ENCODE measurements at places on chromosomes 4 and X. TPM values are rescaled to one million over a fixed set of nuclear protein-coding genes. Genes with fewer than 3 reads are reported as not detected.

DNA sequence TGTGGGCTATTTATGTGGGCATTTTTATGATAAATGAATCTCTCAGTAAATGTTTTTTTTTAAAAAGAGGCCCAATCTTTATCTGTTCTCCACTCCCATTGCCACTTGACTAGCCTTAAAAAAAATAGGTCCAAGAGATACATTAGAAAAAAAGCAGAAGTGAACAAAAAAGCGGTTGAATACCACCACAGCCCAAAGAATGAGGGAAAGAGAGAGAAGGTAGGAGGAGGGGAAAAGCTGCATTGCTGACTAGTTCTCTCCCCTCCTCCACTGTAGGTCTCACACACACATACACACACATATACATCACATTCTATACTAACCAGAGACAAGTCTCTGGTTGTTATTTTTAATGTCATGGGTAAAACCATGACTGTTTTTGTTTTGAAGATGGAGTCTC, 95.8 kb upstream of the IL13RA1 start:
- no peak for DNase-seq
- H3K36me3 ChIP-seq = peaks cover 51% of the 10 kb centered on the region
- H3K4me3 ChIP-seq = no peak overlapping the region
- H3K27ac ChIP-seq = no peak overlapping the region
- no peaks in the 10 kb centered on the region for H3K4me1 ChIP-seq
- H3K27me3 ChIP-seq = no peaks in the 10 kb centered on the region

DNA sequence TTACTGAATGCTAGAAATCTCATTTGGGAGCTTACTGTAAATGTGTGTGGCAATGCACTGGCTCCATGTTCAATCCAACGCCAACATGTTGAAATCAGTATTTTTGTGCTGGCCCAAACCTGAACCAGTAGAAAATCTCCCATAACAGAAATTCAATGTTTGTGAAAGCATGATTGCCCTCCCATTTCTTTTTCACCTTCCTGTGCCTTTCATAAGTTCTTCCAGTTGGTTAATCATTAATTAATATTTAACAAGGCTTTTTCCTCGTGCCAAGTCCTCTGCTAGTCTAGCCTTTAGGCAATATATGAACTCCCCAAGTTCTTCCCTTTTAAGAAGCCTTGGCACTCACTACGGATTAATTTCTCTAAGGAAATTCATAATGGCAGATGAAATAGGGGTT, 1.3 kb upstream of the PLS3 start:
- H3K27ac ChIP-seq = no peak overlapping the region
- H3K27me3 ChIP-seq = no peaks in the 10 kb centered on the region
- no peaks in the 10 kb centered on the region for H3K36me3 ChIP-seq

DNA sequence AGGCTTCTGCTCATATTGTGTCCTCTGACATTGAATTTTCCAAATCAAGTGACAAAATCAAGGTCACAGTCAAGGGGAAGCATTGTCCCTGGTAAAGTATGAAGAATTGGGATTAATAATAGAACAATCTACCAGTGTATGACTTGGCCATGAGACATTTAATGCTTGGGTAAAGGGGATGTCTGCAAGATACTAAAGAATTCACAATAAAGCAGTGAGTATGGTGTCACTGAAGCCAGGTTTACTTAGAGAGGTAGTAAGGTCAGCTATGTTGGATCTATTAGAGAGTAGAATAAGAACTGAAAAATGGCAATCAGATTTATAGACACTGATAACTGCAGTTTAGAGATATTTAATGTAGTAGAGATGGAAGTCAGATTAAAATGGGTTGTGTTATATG, 349.2 kb downstream of the BMPR1B start:
- H3K4me1 ChIP-seq = no peaks in the 10 kb centered on the region
- H3K36me3 ChIP-seq = no peaks in the 10 kb centered on the region
- H3K27me3 ChIP-seq = no peaks in the 10 kb centered on the region

GRCh38 chr4:66929748-66930147, 615.6 kb downstream of the CENPC start:
- H3K27me3 ChIP-seq = no peaks in the 10 kb centered on the region
- no peaks in the 10 kb centered on the region for H3K36me3 ChIP-seq
- H3K4me1 ChIP-seq = no peaks in the 10 kb centered on the region
- H3K27ac ChIP-seq = no peak overlapping the region
- DNase-seq = no peak
- H3K4me3 ChIP-seq = no peak overlapping the region

DNA sequence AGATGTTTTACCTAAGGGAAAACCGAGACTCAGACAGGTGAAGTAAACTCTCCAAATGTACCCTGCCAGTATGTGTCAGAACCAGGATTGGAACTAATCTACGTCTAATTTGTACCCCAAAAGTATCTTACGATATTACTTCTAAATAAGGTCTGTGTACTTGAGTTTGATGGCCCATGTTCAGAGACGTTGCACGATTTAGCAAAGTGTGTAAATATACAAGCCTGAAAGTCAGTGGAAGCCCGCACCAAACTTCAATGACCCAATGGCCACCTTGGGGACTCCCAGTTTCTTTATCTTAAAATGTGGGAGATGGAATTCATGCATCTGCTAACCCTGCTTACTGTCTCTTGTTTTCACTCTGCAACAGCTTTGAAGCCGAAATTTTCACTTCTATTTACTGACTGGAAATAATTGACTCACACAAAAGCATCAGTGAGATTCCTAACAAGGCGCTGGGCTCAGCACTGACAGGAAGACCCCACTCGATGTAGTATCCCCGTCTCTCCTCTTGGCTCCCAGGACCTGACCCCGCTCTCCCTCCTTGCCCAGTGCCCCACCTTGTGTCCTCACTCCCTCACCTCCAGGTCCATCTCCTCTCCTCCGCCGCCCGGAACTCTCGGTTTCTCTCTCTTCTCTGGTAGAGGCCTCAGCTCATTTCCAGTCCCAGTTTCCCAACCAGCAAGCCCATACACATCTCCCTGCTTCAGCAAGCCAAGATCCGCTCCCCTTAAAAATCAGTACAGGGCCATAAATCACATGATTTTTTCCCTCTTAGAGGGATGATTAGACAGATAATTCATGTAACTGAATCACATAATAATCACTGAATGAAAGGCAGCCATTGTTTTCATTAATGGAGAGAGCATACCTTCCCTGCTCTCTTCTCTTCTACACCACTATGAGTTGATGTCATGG, 42.8 kb downstream of the ENPP6 start:
- no peak overlapping the region for H3K4me3 ChIP-seq
- H3K27me3 ChIP-seq = peaks cover 3% of the 10 kb centered on the region
- no peak for DNase-seq
- H3K4me1 ChIP-seq = no peaks in the 10 kb centered on the region
- no peaks in the 10 kb centered on the region for H3K36me3 ChIP-seq

DNA sequence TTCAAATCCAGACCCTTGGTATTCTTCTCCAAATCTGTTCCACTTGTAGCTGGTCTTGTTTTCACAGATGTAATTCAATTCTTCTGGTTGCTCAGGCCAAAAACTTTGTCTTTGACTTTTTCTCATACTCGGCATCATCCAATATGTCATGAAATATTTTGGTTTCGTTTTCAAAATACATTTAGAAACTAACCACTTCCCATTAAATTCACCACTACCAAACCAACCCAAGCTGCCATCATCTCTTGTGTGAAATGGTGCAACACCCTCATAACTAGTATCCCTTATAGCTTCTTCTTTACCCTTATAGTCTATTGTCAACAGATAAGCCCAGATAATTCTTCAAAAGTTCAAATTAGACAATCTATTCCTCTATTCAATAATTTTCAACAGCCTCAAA, 192.1 kb downstream of the PRR32 start:
- no peaks in the 10 kb centered on the region for H3K36me3 ChIP-seq
- no peak overlapping the region for H3K27ac ChIP-seq
- no peak overlapping the region for H3K4me3 ChIP-seq

LONRF3 gene
- total RNA-seq = 10.6 TPM

SMIM31 gene
- not detected for total RNA-seq

TMPRSS11A gene
- total RNA-seq = not detected

DNA sequence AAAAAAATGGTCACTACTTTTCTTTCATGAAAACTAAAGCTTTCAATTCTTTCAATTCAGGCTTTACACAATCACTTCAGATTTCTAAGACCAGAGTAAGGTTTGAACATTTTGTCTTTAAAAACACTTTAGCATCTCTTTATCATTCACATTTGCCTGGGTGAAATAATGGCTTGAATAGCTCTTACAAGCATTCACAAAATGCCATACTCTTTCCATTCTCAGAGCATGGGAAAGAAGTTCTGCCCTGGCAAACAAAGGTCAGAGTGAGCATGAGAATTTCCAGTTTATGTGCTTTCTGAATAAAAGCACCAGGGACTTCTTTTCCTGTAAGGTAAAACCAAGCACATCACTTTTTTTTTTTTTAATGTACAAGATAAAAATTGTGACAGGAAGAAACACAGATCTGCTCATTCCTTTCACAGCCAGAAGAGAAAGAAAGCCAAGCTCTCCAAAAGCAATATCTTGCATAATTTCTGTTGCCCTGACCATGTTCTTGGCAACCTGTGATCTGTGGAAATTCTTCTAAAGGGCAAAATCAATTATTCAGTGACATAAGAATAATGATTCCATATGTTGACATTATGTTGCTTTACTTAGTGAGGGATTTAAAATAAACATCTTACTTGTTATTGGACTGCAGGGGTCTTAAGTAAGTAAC, 64.8 kb downstream of the CD40LG start:
- no peak overlapping the region for H3K4me3 ChIP-seq
- no peaks in the 10 kb centered on the region for H3K27me3 ChIP-seq
- no peak overlapping the region for H3K27ac ChIP-seq

DNA sequence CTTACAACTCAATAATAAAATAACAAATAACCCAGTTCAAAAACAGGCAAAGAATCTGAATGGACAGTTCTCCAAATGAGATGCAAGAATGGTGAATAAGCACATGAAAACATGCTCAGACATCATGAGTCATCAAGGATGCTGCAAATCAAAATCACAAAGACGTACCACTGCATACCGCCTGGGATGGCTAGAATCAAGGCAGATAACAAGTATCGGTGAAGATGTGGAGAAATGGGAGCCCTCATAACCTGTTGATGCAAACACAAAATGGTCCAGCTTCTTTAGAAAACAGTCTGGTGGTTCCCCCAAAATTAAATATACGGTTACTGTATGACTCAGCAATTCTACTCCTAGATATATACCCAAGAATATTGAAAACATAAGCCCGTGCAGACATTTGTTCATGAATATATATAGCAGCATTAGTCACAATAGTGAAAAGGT, 32.5 kb downstream of the AKAP4 start:
- H3K36me3 ChIP-seq = no peaks in the 10 kb centered on the region
- no peak for DNase-seq
- no peak overlapping the region for H3K4me3 ChIP-seq
- H3K27me3 ChIP-seq = no peaks in the 10 kb centered on the region

GRCh38 chrX:14496674-14497073, 32.7 kb upstream of the GLRA2 start:
- H3K4me3 ChIP-seq = peak overlapping the region; percentile 43
- peak overlapping the region; percentile 12 for H3K27ac ChIP-seq
- DNase-seq = no peak
- H3K27me3 ChIP-seq = no peaks in the 10 kb centered on the region
- peaks cover 13% of the 10 kb centered on the region for H3K4me1 ChIP-seq
- no peaks in the 10 kb centered on the region for H3K36me3 ChIP-seq

CXXC4 gene
- 0.12 TPM for total RNA-seq

PTPN13 gene
- 7.6 TPM for total RNA-seq

DNA sequence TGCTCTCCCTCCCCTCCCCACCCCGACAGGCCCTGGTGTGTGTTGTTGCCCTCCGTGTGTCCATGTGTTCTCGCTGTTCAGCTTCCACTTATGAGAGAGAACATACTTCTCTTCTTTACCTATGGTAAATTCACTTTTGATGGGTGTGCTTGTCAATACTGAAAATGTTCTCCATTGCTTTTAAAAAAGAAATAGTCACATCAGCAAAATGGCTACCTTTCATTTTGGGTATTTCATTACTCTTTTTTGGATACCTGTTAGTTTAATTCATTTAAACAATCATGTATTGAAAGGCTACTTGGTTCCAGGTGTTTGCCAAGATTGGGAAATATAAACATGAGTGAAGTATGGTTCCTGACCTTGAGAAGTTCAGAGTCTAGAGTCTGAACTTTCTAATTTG, 107.4 kb upstream of the PITX2 start:
- H3K27me3 ChIP-seq = no peaks in the 10 kb centered on the region
- no peaks in the 10 kb centered on the region for H3K4me1 ChIP-seq
- no peaks in the 10 kb centered on the region for H3K36me3 ChIP-seq

DNA sequence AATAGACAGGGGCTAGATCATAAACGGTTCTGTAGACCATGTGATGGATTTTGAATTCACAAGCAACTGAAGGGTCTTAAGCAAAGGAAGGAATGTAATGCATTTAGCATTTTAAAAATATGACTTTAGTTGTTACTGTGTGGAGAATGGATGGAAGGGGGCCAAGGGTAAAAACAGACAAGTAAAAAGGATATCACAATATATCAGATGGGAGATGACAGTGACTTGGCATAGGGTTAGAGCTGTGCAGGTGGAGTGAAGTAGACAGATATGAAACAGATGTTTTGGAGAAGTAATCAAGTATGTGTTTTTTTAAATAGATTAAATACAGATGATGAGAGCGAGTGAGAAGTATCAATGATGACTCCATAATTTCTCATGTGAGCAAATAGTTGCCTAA, 1116.0 kb upstream of the TENM3 start:
- H3K4me3 ChIP-seq = no peak overlapping the region
- DNase-seq = no peak
- no peaks in the 10 kb centered on the region for H3K36me3 ChIP-seq

DNA sequence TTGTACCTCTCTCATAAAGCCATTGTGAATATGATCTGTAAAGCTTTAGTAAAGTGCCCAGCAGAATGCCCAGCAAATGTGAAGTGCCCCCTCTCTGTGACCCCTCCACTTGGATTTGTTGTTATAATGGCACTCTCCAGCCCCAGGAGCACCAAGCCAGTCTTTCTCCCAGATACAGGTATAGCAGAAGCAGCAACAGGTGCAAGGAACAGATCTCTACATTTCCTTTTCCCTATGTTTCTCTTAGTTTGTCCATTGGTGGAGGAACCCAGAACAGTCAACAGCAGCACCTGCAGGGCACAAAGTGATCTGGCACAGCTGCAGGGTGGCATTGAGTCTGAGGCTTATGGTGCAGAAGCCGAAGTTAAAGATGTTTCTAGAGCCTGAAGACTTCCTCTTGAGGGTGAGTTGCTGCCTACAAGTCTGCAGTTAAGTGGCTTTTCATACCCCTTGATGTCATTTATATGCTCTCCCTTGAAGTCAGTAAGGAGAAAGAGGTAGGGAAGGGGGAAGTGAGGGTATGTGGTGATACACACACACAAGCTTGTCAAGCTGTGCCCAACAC, 16.1 kb upstream of the CXCL3 start:
- H3K36me3 ChIP-seq = no peaks in the 10 kb centered on the region
- H3K4me1 ChIP-seq = no peaks in the 10 kb centered on the region
- H3K4me3 ChIP-seq = no peak overlapping the region
- no peak overlapping the region for H3K27ac ChIP-seq
- DNase-seq = no peak
- no peaks in the 10 kb centered on the region for H3K27me3 ChIP-seq

Data from CD4-positive, alpha-beta memory T cell (primary cell).